Fibroblast of skin of right quadriceps (primary cell): ENCODE measurements at places on chromosomes 16 and 17.

DNA sequence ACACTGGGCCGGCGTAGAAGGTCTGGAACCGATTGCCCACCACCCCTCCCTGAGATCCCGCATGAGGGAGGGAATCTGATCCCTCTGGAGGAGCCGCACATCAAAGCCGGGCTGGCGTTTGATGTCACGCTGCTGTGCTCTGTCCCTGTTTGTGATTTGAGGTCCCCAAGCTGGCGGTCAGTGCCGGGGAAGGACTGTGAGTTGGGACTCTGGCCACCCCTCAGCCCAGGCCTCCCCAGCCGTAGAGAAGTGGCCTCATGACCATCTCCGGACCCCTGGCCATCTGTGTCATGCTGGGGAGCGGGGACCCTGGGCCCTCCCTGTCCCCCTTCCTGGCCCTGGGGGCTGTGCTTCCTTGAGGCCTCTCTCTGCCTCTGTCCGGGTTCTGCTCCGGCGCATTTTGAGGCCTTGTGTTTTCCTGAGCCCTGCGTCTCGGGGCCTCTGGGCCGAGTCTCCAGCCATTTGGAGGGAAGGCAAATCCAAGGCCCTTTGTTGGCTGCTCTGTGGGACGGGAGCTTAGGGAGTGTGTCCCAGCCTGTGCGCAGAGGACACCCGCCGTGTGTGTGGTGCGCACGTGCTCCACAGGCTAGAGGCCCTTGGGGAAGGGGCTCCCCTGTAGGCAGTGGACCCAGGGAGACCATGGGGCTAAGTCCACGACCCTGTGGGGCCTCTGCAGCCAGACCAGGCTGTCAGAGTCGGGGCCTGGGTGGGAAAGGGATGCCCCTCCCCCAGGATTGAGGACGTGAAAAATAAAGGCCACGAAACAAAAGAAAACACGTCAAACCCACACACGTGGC, 15.1 kb downstream of the ASPSCR1 start:
- no peak for DNase-seq

DNA sequence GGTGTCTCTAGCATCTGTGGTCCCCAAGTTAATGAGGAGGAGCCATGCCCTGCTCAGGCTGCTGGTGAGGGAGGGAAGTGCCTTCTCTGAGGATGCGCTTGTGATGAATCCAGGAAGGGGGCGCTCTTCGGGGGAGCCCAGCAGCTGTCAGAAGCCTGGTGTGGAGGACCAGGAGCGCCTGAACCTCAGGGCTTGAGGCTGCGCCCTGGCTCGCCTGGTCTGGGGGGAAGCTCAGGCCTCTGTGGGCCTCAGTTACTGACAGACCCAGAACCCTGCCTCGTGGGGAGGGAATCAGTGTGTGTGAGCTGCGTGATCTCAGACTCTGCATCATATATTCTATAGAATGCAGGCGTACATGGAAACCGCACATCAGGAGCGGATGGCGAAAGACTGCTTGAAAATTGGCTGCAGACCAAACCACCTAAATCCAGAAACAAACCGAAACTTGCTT, 126.1 kb downstream of the SEC14L1 start:
- peak; percentile 88 for DNase-seq

- DNase-seq, result peak; percentile 54
These were observed 43.5 kb downstream of the AP2B1 start for GRCh38 chr17:35630530-35631148.

DNA sequence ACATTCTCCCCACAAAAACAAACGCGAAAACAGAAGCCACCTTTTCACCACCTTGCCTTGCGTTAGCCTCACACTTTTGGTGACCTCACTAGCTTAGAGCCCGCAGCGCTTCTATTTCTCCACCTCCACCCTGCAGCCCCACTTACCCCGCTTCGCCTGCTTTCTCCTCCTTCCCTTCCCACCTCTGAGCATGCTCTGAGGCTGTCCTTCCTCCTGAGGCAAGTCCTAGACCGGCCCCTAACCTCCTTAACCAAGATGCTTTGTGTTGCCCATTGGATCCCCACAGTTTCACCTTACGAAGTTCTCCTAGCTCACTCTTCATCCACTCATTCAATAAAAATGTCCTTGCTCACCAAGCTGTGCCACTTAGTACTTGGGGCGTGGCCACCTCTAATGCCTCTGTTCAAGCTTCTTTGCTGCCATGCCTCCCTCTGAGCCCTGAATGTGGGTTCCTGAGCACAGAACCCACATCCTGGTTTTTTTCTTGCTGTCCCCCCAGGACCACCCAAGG, 1.3 kb downstream of the GNGT2 start:
- peak; percentile 15 for DNase-seq

DNA sequence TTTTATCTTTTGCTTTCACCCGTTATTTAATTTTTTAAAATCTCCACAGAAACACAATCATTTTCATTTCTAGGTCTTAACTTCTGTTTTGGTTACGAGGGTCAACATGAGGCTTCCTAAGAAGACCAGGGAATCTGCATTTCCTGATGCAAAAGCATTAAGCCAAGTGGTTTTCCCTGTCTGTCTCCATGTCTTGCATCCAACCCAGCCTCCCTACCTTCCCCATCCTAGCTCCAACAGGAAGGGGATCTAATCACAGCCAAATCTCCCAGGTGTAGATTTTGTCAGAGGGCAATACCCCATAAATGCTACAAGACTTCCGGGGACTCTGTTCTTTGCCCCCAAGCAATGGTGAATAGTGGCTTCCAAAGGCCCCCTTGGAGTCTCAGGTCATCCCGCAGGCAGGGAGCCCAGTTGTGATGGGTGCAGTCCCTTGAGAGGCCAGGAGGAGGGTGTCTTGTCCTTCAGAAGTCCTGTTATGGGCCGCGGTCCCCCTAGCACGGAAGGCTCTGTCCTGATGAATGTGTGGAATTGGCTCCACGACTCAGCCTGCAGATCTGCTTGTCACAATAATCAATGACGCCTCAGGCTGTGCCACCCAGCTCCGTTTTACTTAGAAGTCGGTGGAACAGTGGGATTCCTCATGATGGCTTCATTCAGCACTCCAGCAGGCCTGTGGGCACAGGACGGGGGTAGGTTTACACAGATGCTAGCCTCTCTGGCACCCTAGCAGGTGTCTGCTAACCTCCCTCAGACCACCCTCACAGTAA, 141.1 kb downstream of the RGS9 start:
- DNase-seq, result peak; percentile 67

DNA sequence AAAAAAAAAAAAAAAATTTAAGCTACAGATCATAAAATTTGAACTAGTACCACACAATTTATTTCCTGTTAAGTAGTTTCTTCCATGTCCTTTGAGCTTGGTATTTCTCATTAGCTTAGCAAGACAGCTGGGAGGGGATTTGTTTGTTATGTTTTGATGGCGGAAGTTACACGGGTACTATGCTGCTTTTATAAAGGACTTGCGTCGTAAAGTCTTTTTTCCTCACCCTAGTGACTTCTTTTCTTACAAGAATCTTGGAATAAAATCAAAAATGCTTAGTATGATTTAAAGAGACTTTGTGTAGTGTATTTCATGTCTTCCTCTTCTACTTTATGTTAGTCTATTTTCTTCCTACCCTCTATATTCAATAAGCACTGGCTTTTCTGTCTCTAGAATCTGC, 89.1 kb downstream of the NLK start:
- peak; percentile 38 for DNase-seq

GRCh38 chr17:56765449-56765848, 68.3 kb downstream of the C17orf67 start:
- no peak for DNase-seq

DNA sequence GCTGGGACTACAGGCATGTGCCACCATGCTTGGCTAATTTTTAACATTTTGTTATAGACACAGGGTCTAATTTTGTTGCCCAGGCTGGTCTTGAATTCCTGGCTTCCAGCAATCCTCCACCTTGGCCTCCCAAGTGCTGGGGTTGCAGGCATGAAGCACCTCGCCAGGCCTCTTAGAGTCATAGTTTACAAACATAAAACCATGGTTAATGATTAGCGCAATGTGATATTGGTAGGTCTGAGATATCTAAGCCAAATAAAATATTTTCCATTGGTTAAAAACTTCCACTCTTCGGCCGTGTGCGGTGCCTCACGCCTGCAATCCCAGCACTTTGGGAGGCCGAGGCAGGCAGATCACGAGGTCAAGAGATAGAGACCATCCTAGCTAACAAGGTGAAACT, 16.6 kb downstream of the TXNDC11 start:
- DNase-seq, result no peak

GRCh38 chr16:86512860-86513470, 2.6 kb downstream of the FOXF1 start:
- peak; percentile 15 for DNase-seq

- no peak for DNase-seq
These were observed 43.1 kb downstream of the MRM3 start for GRCh38 chr17:825216-825615.

GRCh38 chr17:9918804-9919352, 13.8 kb upstream of the RCVRN start:
- no peak for DNase-seq

DNA sequence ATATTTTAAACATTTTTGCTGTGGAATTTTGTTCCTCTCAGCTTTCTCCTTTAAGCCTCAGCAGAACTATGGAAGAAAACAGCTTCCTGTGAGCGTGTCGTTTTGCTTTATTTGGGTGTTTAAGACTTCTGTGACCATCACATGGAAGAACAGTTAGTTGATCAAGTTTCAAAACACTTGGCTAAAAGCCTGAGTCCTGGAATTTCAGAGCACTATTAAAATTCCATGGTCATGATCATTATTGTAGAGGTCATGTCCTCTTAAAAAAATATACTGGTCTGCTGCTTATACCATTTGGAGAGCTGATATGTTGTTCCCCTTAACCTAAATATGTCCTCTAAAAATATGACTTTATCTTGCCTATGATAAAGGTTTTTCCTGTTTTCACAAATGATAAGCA, 12.6 kb upstream of the CDR2 start:
- DNase-seq, result peak; percentile 94

GRCh38 chr16:27259710-27260109, 8.9 kb downstream of the NSMCE1 start:
- no peak for DNase-seq

DNA sequence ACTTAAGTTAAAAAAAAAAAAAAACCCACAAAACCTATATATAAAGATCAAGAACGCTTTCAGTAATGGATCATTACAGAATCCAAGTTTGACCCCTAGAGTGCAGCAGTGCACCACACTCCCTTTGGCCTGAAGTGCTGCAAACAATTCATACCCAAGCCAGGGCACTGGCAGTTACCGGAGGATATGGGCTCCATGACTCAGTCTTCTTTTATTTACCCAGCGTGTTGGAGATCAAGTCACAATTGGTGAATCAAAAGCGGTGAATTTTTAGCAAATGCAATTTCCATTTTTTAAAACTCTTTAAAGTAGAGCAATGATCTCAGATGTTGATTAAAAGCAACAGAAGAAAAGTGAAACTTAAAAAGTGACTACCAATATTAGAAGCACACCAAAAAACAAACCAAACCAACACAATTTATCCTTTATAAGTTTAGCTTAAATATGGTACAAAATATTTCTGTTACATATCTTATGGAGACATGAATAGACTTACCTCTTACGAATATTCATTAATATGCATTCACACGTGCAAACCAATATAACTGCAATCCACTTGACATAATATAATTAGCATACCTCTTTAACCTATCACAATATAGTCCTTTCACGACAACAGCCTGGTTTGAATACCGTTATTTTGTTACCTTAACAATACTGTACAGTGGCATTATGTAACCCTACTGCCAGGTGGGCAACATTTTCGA, 46.3 kb downstream of the ZNF652 start:
- peak; percentile 85 for DNase-seq

GRCh38 chr17:79813297-79814126, 16.6 kb upstream of the CBX8 start:
- no peak for DNase-seq

DNA sequence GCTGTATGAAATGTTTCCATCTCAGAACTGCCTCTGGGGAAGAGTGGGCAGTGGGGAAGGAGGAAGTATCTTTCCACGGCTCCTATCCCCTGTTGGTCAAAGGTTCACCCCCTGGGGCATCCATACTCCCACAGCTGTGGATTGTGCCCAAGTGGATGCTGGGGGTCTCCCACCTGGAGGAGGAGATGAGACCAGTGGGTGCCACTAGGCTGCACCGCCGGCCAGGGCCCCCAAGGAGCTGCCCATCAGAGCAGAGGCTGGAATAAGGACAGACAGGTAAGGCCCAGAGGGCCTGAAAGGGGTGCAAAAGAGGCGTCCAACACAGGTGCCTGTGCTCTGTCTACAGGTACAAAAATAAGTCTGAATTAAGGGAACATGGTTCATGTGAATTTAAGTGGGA, 87.5 kb downstream of the WSCD1 start:
- DNase-seq, result no peak

DNA sequence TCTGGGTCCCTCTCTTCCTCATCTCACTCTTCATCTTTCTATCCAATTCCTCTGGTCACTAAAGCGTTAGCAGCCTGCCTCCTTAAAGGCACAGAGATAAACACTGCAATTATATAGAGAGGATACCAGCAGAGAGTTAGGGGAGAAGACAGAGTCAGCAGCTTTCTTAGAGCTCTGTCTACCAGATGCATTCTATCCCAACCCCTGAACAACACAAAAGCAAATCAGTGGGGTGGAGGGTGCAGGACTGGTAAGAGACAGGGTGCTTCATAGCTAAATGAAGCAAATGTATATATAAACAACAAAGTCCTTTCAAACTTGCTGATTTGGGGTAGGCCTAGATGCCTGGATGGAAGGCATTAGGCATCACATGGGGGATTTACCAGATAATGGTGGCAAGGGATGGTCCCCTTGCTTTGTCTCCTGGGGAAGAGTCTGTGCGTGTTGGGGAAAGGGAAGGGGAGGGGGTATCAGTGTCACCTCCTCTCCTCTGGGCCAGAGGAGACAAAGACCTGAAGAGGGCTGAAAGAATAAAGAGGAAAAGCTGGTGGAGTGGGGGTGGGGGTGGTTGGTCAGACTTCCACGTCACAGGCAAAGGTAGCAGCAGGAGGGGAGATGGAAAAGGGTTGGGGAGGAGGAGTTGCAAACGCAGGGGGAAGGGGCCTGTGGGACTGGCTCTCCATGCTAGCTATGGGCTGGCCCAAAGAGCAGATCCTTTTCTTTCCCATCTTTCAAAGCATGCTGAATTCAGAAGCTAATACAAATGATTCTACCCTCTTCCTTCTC, 12.0 kb downstream of the HOXB4 start:
- no peak for DNase-seq

- DNase-seq, result no peak
These were observed 1.2 kb downstream of the STAT5B start for GRCh38 chr17:42274812-42275526.

DNA sequence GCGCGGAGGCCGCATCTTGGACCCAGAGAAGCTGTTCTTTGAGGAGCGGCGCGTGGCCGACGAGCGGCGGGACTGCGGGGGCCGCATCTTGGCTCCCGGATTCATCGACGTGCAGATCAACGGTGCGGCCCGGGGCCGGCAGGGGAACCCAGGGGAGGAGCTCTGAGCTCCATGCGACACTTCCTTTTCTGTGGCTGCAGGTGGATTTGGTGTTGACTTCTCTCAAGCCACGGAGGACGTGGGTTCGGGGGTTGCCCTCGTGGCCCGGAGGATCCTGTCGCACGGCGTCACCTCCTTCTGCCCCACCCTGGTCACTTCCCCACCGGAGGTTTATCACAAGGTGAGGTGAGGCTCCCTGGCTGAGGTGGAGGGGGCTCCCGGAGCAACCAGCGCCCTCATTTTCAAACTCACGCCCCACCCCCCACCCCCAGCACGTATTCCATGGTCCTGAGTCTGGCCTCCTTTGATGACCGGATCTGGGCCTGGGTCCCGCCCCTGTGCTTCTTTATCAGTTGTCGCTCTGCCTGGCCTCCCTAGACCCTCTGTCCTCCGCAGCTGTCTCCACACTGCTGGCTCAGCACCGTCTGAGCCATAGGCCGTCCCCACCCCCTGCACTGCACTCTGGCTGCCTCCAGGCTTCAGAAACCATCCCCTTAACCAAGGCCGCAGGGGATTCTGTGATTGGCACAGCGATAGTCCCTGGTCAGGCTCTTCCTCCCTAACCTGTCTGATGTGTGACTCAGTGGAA, 787 bp downstream of the AMDHD2 start:
- no peak for DNase-seq
